Bone marrow (tissue), 2 donors: ENCODE measurements at places on chromosomes 2 and 18.

GRCh38 chr2:127486247-127487058 lies 39.8 kb downstream of the IWS1 start:
- no peak for DNase-seq

DNA sequence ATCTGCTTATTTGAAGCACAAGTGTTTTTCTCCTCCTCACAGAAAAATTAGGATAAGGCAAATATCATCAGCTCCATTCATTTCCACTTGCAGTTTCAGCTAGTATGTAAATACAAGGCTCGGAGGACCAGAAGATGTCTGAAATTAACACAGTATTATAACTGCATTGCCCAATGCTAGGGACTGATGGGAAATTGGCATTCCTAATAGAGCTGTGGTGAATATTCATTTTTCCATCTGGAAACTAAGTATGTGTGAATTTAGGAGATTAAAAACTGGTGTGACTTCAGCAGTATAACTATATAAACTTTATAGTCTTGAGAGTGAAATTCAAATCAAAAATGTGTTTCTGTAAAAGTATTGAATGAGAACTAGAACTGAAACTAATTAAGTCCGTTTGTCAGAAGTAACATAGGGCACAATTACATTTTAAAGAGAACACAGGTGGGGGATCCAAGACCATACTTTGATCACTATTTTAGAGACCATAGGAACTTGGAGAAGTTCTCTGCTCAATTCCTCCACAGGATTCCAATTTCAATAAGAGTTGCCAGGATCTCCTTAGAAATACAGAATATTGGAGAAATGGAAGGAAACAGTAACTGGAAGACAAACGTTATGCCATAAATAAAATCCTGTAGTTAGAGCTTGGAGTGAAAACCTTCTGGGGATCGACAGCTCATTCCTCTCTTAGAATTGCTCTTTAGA lies 12.1 kb upstream of the ITGA6 start:
- no peak for DNase-seq

DNA sequence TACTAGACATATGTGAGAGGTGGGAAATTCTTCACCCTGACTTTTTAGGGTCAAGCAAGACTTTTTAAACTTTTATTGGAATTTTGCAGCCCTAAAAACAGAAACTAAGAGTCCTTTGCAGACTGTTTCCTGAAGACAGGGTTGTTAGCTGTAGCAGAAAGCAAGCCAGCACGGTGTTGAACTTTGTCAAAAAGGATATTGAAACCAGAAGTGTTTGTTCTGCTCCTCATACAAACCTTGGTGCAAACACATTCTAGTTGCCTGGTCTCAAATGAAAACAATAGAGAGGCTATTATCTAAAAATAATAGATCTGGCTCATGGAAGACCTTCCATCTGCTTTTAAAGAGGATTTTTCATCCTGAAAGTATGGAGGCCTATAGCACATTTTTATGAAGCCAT lies 65.8 kb upstream of the IGFBP5 start:
- DNase-seq, result no peak

DNA sequence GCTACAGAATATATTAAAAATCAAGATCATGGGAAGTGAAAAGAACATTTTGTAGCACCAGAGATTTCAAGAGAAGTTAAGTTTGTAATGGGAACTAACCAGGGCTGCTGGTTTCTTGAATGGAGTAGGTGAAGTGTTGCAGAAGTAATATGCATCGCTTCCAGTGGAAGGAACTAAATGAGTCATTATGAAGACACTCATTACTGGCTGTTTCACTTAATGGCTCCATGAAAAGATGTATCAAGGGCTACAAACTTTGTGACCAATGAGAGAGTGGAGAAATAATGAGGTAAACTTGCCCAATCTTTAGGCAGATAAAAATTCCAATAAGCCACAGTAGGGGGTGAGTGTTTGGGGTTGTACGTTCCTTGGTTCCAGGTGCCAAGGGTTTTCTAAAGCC lies 380.4 kb upstream of the POU3F3 start:
- DNase-seq, result no peak

- no peak for DNase-seq
Measured at GRCh38 chr2:195322324-195322723, 334.7 kb upstream of the SLC39A10 start.

- DNase-seq, result no peak
Measured at GRCh38 chr18:39274535-39274934, 1708.9 kb upstream of the CELF4 start.

DNA sequence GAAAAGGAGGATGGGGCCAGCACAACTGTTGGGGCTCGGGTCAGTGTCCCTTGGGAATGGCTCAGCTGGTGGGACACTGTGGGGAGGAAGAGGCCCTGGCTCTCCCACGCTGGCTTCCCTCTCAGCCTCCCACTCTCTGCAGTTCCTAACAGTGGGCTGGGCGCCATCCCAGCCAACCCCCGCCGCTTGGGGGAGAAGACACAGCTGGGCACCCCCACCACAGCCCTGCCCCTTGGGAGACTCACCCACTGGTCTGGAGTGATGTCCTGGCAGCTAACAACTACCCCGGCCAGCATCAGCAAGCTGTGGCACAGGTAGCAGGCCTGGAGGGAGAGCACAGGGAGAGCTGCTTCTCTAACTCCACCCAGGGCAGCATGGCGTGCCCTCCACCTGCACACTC lies 8.3 kb upstream of the SEMA4C start:
- DNase-seq, result no peak

- DNase-seq, result no peak
Measured at GRCh38 chr2:215615803-215616174, 179.9 kb upstream of the FN1 start.

DNA sequence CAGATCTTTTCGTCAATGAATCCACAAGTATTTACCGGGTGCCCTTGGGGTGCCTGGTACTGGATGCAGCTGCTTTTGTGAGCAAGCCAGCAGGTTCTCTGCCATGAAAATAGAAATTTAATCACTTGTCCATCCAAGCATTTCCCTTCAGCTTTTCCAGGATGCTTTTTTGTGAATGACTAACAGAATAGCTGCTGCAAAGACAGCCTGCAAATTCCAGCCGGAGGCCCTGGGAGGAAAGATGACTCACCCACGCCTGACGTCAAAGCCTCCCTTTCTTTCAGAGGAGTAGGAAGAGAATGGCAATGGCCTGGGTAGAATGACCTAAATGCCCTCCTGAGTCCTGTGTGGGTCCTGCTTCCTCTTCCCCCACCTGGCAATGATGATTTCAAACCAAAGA lies 111.9 kb downstream of the AP1S3 start:
- DNase-seq, result no peak

GRCh38 chr2:218508299-218508698 lies 59.9 kb downstream of the USP37 start:
- DNase-seq, result no peak

GRCh38 chr2:153105829-153106578 lies 372.6 kb downstream of the RPRM start:
- no peak for DNase-seq

DNA sequence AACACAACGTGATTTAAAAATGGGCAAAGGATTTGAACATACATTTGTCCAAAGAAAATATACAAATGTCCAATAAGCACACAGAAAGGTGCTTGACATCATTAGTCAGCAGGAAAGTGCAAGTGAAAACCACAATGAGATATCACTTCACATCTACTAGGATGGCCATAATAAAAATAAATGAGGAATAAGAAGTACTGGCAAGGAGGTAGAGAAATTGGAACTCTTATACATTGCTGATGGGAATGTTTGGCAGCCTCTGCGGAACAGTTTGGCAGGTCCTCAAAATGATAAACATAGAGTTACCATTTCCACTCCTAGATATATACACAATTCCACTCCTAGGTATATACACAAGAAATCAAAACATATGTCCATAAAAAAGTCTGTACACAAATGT lies 51.0 kb upstream of the PGAP1 start:
- no peak for DNase-seq

GRCh38 chr2:22124003-22124402 lies 1000.2 kb downstream of the TDRD15 start:
- no peak for DNase-seq

DNA sequence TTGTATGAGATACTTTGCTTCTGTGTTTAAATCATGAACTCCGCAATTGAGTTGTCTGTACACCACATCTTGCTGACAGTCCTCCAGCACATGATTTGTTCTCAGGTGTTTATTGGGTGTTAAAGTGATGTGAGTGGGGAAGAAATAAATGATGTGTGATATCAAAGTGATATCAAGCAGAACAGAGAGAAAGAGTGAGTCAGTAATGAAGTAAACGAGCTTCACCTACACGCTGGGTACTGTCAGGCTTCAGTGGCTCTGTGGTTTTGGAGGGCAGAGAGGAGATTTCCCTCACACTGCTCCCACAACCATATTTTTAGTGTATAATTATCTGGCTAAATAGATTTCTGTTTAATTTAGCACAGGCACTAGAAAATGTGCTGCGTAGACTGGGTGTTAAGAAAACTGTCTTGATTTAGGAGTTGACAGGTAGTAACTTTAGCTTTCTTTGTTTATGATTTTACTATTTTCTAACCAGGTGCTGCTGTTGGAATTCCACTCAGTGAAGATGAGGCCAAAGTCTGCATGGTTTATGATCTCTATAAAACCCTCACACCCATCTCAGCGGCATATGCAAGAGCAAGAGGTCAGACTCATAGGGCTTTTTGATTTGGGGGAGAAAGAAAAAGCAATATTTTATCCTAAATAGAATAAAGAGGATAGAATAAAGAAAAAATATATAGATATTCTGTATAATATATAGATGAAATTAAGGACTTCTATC lies 21.2 kb downstream of the ATIC start:
- DNase-seq, result no peak

DNA sequence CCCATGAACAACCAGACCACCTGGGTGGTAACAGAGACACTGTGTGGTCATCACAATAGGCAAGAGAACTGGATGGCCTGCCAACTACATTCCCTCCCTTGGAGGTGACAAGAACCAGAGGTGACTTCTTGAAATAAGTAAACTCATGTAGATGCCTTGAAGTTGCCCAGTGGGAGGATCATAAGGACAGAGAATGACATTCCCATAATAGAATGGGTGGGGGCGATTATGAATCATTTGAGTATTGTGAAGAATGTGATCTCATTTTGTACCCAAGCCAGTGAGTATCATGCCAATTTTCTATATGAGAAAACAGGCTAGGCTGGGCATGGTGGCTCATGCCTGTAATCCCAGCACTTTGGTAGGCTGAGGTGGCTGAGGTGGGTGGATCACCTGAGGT lies 211.4 kb upstream of the GYPC start:
- no peak for DNase-seq

GRCh38 chr18:73861771-73862170 lies 285.9 kb downstream of the FBXO15 start:
- no peak for DNase-seq

- no peak for DNase-seq
Measured at GRCh38 chr18:2444201-2444875, 127.0 kb downstream of the METTL4 start.

DNA sequence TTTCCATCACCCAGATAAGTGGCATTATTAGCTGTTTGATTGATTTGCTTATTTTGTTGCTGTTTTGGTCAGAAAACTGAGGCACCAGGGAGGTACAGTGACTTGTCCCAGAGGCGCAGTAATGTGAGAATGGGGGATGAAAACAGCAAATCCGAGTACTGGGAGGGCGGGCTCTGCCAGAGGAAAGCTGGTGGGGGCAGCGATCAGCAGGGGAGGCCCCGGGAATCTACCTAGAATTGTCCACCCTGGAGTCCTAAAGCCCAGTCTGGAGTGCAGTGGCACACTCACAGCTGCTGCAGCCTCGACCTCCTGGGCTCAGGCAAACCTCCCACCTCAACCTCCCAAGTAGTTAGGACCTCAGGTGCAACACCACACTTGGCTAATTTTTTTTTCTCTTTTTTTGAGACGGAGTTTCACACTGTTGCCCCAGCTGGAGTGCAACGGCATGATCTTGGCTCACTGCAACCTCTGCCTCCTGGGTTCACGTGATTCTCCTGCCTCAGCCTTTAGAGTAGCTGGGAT lies 17.0 kb upstream of the PTMA start:
- DNase-seq, result no peak

DNA sequence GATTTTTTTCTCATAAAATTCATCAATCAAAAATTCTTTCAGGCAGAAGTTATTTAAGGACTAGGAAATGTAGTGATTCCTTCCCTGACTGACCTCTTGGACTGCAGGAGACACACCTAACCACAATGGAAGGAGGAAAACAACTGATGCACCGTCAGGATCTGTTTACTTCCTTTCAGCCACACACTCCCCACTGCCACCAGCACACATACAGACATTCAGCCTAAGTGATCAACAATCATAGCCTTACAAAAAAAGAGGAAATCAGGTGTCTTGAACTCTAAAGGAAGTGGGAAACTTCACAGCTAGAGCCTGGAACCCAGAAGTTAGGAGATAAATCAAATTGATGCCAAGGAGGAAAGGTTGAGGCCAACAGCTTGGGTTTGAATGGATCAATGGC lies 213.5 kb upstream of the ACVR2A start:
- DNase-seq, result no peak

- no peak for DNase-seq
Measured at GRCh38 chr2:239955989-239956817, 68.9 kb downstream of the NDUFA10 start.

DNA sequence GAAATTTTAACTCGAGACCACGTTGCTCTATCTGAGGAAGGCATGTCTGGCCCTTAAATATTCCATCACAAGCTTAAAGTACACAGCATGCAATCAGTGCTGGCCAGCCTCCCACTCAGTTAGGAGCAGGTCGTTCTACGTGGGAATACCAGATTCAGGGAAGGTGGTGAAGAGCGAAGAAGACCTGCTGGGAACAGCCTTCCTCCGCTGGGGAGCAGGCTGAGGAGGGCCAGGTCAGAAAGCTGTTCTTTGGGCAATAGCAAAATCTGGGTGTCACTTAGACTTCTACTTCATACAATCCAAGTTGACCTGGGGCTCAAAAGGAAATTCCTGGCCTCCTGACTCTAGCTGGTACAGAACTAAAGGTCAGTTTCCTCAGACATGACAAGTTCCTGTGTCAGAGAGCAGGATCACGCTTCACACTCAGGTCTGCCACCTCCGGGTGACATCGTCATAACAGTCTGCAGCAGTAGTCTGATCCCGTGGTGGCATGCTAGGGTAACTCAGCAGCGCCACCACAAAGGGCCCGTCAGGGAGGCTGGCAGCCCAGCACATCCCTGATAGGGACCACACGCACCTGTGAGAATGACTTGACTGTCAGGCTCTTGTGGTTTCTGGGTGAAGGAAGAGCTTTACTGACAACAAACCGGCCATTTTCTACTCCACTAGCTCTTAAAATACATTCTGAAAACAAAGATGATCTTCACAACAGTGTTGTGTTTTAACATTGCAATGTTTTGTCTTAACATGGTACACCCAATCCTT lies 35.2 kb upstream of the NAPG start:
- DNase-seq, result no peak
